Hypothalamus (tissue), 51 donors: ENCODE measurements at places on chromosomes 7 and 10.
A peak's percentile ranks its signal among the peaks of the same experiment; 100 is the strongest.

DNA sequence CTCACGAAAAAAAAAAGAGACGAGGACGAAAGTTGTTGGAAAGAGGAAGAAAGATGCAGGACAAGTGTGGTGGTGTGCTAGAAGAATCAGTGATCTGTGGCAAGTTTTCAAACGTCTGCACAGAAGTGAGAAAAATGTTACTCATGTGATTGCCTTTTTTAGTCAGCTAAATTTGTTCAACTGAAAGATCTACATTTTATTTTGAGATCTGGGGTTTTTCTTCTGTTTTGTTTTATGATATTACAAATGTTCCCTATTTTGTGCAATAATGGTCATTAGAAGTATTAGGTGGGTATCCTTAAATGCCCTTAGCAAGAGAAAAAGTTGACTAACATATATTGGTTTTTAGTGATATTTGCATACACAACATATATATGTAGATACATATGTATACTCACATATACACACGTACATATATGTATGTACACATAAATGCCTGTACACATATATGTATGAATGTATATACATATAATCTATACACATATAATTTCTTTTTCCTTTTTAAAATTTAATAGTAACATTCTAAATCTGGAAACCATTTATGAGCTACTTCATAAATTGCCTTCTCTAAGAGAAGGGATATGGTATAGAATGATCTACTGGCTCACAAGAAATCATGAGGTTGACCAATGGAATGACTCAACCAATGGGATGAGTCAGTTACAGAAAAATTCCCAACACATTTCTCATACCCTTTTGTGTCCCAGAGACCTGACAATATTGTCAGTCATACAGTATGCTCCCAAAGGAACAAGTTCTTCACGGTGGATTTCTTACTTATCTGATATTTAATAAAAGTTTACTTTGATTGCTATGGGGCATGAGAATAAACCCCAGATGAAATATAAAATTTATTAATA lies 38.4 kb downstream of the SLC39A12 start:
- DNase-seq = no peak

DNA sequence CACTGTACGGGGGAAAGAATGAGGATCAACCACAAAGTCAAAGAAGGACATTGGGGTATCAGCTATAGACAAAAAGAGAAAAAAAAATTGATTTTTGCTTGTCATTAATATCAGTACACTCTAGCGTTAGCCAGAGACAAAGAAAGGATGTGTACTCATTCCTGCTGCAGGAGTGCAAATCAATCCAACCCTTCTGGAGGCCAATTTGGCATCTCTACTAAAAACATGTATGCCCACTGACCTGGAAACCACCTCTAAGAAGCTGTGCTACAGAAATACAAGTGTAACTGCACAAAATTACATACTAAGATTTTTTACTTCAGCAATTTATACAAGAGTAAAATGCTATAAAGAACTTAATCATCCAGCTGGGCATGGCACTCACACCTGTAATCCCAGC lies 13.6 kb downstream of the NSMCE4A start:
- no peak for DNase-seq

- no peak for DNase-seq
Measured at GRCh38 chr10:35765066-35765527, 123.0 kb upstream of the FZD8 start.

DNA sequence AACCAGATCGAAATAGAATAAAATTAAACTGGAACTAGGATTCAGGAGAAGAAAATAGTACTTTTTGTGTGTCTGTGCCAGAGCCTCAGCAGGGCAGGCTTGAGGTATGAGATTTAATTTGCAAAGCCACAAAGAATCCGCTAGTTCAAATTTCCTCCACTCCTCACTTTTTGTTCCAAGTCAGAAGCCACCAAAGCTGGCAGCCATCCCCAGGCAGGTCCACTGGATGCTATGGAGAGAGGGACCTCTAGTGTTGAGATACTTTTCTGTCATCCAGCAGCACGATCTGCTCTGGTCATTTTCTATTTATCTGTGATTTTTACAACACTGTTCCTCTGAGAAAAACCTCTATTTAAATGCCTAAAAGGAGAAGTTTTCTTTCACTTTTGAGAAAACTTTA lies 147.9 kb upstream of the FRMD4A start:
- DNase-seq = peak; percentile 72

- no peak for DNase-seq
Measured at GRCh38 chr10:104424719-104425118, 71.1 kb downstream of the CFAP58 start.

DNA sequence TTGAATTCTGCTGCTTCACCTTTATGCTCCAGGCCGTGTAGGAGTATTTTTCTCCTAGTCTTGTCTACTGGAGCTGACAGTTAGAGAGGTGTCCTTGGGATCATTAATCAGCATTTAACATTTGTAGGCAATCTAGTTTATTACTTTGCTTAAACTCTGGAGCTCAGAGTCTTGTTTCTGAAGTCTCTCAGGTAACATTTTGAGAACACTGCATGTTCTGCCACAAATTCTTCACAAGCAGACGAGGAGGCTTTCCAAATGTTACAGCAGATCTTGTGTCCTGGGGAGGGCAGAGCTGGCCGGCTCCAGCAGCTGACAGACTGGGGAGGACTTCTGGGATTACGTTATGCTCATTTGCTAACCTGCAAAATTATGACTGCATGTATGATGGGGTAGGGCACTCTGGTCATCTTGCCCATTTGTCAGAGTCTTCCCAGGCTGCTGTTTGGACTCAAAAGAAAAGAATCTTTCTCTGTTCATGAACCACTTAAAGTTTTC lies 50.5 kb downstream of the GALNT17 start:
- no peak for DNase-seq
